NCI-H526 treated with DMSO at 0.1 percent for 48 hours (cell line): ENCODE measurements at places on chromosomes 3 and 15.

GRCh38 chr3:114847564-114847963, 299.5 kb downstream of the ZBTB20 start:
- no peak for DNase-seq

DNA sequence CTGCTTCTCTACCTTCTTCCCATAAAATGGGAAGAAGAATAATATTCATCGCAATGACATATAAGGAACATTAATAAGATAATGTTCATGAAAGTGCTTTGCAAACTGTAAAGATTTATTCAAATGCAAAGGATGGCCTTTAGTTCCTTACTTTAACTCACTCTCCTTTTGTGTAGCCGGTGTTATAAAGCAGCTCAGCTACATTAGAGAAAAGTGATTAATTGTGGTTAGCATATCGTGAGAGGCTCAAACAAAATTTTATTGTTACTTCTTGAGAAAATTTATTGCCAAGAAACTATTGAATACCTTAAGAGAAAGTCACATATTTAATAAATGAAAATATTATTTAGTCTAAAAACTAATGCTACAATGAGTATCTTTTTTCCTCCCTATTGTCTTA, 250.7 kb upstream of the NR2E3 start:
- DNase-seq: no peak

DNA sequence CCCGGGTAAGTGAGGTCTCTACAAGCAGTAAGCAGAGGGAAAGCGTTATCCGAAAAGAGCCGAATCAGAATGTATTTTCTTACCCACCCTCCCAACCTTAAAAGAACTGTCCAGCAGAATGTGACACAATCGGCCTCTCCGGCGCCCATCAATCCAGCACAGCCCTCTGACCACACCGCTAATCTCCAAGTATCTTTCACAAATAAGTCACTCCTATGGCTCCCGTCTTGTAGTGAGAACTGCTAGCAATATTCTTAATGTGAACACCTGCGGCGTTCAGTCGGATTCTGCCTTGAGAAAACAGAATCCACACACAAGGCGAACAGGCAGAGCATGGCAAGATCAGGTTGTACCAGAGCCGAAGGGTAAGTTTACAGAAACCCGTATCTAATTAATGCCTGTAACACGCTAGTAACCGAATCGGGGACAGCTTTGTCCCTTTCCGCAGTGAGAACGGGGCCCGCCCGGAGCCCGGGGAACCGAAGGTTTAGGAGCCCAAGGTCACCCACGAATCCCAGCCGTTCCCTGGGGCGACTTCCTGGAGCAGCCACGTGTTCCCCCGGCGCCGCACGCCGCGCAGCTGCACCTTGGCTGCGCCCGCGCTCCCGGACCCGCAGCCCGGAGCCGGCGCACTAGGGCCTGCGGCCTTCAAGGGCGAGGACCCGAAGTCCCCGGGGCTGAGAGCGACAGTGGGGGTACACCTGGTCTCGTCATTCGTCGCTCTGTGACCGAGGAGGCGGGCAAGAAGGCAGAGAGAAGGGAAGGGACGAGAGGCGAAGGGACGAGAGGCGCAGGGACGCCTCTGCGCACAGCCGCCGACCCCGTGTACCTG, 672 bp downstream of the TFRC start:
- peak; percentile 68 for DNase-seq

- DNase-seq: no peak
Observed at GRCh38 chr15:64739577-64740143, 35.7 kb downstream of the RBPMS2 start.

- no peak for DNase-seq
Observed at GRCh38 chr3:130729154-130729553, 17.5 kb downstream of the PIK3R4 start.

DNA sequence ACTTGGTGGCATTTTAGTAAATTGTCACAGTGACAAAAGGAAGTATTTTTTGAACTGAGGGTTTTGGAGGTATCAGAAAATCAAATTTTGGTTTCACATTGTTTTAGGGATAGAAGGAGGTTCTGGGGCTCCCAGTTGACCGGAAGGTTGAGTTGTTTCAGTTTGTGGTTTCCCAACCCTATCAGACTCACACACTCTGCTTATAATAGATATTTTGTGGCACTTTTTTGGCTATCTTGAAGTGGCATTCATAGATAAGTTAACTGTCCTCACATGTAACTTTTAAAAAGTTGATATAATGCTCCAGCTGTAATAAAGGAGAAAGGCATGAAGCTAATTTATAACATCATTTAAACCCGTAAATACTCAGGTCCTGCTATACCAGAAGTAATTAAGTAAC, 12.8 kb downstream of the ARMC8 start:
- DNase-seq: no peak

GRCh38 chr3:13465236-13465873, 14.8 kb upstream of the HDAC11 start:
- DNase-seq: no peak

DNA sequence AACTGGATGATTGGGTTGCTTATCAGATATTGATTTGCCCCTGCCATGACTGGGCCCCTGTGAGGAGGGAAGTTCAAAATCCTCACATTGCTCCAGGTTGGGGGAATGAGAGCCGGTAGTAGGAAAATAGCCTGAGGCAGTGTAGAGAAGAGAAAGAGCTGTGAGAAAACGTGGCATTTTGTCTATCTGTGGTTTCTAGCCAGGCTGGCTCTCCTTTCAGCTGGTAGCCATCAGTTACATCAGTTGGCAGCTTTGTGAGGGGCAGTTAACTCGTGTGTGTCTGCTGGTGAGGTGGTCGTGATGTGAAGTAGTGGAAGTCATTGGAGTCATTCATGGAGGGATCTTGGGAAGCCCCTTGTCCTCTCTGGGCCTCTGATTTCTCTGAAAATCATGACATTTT, 5.2 kb downstream of the ESYT3 start:
- no peak for DNase-seq

GRCh38 chr3:127753898-127754410, 68.4 kb downstream of the MGLL start:
- DNase-seq: no peak

- DNase-seq: no peak
Observed at GRCh38 chr3:13563321-13563720, 14.4 kb downstream of the FBLN2 start.

DNA sequence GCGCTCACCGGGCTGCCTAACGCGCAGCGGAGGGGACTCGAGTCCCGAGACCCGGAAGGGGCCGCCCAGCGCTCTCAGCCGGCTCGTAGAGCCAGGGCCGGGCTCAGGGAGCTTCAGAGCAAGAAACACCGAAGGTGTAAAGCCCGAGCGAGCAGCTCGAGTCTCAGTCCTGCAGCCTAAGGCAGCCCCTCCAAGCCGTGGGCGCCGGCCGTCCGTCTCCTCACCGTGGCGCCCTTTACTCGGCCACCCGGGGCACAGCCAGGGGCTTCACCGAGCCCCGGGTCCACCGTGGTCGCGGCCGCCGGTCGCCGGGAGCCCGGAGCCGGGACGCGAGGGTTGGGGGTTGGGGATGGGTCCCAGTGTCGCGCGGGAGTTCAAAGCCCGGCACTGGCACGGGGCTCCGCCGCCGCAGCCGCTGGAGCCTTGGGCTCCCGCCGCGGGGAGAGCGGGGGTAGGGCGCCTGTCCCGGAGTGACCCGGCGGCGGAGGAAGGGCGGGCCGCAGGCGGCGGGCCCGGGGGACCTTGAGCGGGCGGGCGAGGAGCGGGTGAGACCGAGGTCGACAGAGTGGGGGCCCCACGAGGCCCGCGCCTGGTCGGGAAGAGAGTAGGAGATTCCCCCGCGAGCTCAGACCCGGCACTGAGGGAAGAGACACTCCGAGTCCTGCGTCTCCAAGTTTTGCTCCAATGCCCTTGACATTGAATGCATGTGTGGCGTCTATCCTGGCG, 26.9 kb upstream of the THRB start:
- no peak for DNase-seq
